ENCODE measurements at places on chromosomes 13 and 19. TPM values are rescaled to one million over a fixed set of nuclear protein-coding genes. Genes with fewer than 3 reads are reported as not detected.

Gene NCAN
- total RNA-seq: not detected

Gene FUT2
- under 0.01 TPM for total RNA-seq

Gene PSG7
- 0.76 TPM for total RNA-seq

Gene TPRX2
- not detected for total RNA-seq

Gene C19orf33
- total RNA-seq: 137 TPM

Gene SMAD9
- total RNA-seq: 0.39 TPM

Gene KLK15
- total RNA-seq: not detected

Gene MISP3
- total RNA-seq: 0.22 TPM

Gene STXBP2
- 81.3 TPM for total RNA-seq

Gene CAPS
- total RNA-seq: 155 TPM

Gene ZNF155
- 6.3 TPM for total RNA-seq

Gene ADAMTS10
- total RNA-seq: 16.9 TPM

Gene ZNF729
- under 0.01 TPM for total RNA-seq

Gene UBE2L5
- total RNA-seq: not detected

Gene ZNF749
- 14.1 TPM for total RNA-seq

Gene SYNE4
- 8.5 TPM for total RNA-seq

Gene TEX101
- total RNA-seq: not detected

Gene SUPT5H
- total RNA-seq: 84.8 TPM

Gene SCN1B
- total RNA-seq: 0.22 TPM

Gene VRK3
- total RNA-seq: 25.1 TPM

Gene ZNF431
- 14.2 TPM for total RNA-seq

Gene PRTN3
- not detected for total RNA-seq

Gene APC2
- total RNA-seq: 0.22 TPM

Gene HTR2A
- not detected for total RNA-seq

Gene ELAVL3
- not detected for total RNA-seq

Gene ZNF230
- total RNA-seq: 3.6 TPM

Gene FCGBP
- total RNA-seq: 0.22 TPM

Gene ETV2
- not detected for total RNA-seq

Gene UHRF1
- total RNA-seq: 25.9 TPM

Gene RDH8
- not detected for total RNA-seq

Gene TMEM190
- 2.0 TPM for total RNA-seq

Gene PSG3
- not detected for total RNA-seq

Gene ZNF559
- total RNA-seq: 7.5 TPM

Gene ZNF700
- 8.2 TPM for total RNA-seq

Gene URAD
- not detected for total RNA-seq

Gene ARL11
- total RNA-seq: 1.6 TPM

Gene KIR2DL3
- not detected for total RNA-seq

Gene CEACAM5
- total RNA-seq: not detected

Gene ATCAY
- not detected for total RNA-seq

Gene TLE6
- not detected for total RNA-seq

Gene TYROBP
- total RNA-seq: not detected

Gene ZSCAN1
- total RNA-seq: not detected

Gene VAV1
- not detected for total RNA-seq

Gene ATP1A3
- not detected for total RNA-seq

Gene LHB
- not detected for total RNA-seq

Gene HRC
- 0.11 TPM for total RNA-seq

Gene NRTN
- 0.65 TPM for total RNA-seq

Gene DZIP1
- 1.5 TPM for total RNA-seq

Gene LGALS4
- not detected for total RNA-seq

Gene DPF1
- total RNA-seq: under 0.01 TPM

Gene PSG1
- total RNA-seq: not detected

Gene POU4F1
- total RNA-seq: 0.11 TPM

Gene ZNF575
- total RNA-seq: under 0.01 TPM

Gene ZNF610
- 0.98 TPM for total RNA-seq

Gene SLC5A5
- total RNA-seq: not detected

Gene C5AR1
- total RNA-seq: 0.11 TPM

Gene ELSPBP1
- total RNA-seq: not detected

Gene SHISA2
- 16.6 TPM for total RNA-seq

Gene SEMA6B
- total RNA-seq: not detected
